ENCODE measurements at places on chromosomes 3 and 15.

GRCh38 chr15:68553314-68553993, 25.3 kb upstream of the CORO2B start:
- DNase-seq, result no peak

- DNase-seq, result no peak
Measured at GRCh38 chr15:100042558-100042957, 299.2 kb downstream of the ADAMTS17 start.

GRCh38 chr15:55222588-55222987, 25.8 kb upstream of the RSL24D1 start:
- DNase-seq, result no peak

GRCh38 chr3:117130222-117130621, 420.6 kb downstream of the TUSC7 start:
- DNase-seq, result no peak

DNA sequence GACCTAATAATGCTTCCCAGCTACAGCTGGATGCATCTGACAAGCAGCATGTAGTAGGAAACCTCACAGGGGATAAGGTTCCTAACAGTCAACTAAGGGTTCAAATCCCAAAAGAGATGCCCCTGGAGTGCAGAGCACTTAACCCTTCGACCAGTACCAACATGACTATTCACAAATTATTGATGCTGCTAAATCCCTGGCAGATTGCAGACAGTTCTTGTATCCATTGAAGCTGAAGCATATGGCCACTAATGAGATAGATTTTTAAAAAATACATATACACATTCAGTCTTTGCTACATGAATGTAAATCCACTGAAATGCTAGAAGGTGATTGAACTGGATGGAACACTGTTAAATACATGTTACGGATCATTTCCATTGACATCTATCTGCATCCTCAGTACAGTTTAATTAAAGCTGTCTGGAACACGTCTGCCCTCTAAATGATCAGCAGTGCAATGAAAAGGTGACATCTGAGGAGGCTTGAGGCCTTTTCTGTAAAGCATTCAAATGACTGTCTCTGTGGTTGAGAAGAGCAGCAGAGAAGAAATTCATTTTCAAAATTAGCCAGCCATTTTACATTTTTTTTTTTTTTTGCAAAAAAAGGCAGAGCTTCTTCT, 19.5 kb upstream of the NANOGP8 start:
- DNase-seq, result no peak

- DNase-seq, result no peak
Measured at GRCh38 chr3:150146991-150147761, 176.5 kb upstream of the PFN2 start.

- no peak for DNase-seq
Measured at GRCh38 chr3:158148218-158148617, 38.3 kb downstream of the RSRC1 start.

GRCh38 chr3:78683284-78683683, 1084.5 kb downstream of the ROBO1 start:
- DNase-seq, result no peak

DNA sequence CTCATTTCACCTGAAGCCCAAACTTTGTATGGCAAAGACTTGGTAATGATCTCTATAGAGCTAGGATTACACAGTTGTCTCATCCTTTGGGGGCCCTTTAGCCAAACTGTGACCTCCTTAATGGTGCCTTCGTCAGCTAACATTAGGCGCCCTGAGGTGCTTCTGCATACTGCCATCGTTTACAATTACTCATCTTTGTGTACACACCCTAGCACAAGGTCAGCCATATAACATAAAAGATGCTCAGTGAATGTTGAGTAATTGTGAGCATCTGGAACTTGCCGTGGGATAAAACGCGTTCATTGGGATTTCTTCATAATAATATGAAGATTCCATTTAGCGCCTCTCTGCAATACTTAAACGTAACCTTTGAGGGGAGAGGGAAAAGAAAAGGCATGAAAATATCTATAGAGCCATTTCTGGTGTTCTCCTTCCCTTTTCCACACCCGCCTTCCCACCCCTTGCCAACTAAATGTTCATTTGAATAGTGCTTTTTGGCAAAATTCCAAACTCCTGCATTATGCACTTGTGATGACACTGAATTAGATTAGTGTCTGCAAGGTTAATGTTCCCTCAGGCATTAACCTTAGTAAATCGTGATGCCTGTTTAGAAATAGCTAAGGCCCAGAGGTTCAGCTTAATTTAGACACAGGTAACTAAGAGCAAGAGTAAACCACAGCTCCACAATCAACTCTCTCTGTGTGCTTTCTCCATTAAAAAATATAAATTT, 990 bp upstream of the ZNF148 start:
- no peak for DNase-seq

- no peak for DNase-seq
Measured at GRCh38 chr3:14948609-14949038, 1.2 kb downstream of the NR2C2 start.

- DNase-seq, result no peak
Measured at GRCh38 chr15:31485911-31486461, 159.4 kb downstream of the KLF13 start.

DNA sequence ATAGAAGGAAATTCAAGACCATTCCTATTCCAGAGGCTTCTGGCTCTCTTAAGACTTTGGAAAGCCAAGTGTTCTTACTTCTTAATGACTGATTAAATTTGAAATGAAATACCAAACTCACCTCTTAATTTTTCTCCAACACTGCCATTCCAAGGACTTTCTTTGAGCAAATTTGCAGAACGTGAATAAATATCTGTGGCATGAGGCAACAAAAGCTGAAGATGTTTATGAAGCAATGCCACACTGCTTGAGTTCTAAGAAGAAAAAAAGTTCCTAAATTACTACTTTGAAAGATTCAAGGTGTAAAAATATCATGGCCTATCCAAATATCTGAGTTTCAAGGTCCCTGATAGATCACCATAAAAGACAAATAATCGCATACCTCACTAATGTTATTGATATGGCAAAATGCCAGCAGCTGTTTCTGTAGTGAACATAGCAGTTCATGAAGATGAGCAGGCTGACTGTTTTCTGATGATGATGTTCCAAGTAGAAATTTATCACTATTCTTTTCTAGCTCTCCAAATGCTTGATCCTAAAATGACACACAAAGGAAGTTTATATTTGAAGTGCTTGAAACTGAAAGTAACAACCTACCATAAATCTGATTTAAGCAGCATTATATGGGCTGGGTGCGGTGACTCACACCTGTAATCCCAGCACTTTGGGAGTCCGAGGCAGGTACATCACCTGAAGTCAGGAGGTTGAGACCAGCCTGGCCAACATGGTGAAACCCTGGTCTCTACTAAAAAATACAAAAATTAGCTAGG, 104.4 kb downstream of the HERC1 start:
- no peak for DNase-seq

- DNase-seq, result no peak
Measured at GRCh38 chr3:58129041-58129770, 81.6 kb downstream of the DNASE1L3 start.

DNA sequence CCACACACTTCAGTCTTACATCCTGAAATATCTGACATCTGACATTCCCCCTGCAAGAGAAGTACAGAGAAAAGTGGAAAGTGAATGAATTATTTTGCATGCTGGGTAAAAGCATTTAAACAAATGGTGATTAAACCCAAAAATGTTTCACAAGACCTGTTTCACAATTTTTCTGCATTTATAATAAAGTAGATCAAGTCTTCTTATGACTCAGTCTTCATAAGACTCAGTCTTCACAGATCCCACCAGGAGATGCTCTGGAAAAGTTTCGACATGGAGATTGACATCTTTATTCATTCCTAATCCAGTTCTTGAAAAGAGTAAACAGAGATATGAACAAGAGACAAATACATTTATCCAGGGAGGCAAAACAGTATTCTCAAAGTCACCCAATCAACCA, 13.2 kb upstream of the EDC3 start:
- DNase-seq, result no peak

GRCh38 chr15:91970142-91970541, 116.6 kb downstream of the SLCO3A1 start:
- no peak for DNase-seq

DNA sequence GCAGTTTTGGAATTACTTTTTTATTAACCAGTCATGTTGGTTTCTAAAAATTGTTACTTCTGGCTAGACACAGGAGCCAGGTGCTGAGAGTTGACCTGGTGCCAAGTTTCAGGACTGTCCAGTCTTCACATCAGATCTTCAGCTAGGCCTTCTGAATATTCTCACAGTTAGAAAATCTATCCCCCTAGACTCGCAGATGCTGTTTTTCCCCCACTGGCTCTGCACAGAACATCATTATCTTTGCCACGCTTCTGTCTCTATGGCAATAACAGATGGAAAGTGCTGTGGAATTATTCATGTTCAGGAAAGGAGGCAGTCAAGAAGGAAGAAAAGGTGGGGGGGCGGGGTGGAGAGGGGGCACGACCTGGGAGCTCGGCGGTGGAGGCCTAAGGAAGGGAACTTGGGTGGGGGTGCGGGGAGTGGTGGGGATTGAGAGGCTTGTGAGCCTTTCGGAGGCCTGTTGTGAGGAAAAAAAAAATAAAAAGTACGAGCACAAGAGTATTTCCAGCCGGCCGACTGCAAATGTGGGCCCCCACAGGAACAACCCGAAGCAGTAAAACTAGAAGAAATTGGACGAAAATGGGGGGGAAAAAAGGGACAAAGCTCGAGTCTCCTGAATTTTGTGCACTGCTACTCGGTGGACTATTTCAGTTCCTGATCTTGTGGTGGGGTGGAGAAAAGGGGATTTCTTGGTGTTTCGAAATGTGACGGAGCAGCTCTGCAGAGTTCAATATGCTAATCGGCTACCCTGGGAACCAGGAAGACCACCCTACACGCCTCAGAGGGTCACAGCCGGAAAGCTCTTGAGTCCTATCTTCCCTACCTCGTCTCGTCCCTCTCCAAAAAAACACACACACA, 1.5 kb upstream of the SKIL start:
- no peak for DNase-seq

- no peak for DNase-seq
Measured at GRCh38 chr3:10600296-10600714, 94.9 kb upstream of the ATP2B2 start.

DNA sequence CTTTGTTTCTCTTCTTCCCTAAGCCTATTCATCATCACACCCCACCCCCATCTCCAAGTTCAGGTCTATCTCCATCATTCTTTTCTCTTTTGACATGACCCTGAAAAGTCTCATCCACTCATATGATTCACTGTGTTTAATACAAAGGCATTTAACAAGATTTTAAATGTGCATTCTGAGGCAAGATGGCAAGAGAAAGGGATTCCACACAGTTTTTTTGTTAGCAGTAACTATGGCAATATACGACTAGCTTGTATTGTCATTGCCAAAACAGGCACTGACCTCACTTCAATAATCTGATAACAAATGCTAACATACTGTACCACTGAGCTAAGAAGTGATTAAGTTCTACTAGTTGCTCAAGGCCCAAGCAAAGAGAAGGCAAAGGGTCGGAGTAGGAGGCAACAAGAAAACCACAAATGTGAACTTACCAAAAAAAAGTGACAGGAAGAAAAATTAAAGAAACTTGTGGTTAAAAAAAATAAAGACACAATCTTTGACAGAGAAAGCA, 53.2 kb downstream of the FBN1 start:
- no peak for DNase-seq

DNA sequence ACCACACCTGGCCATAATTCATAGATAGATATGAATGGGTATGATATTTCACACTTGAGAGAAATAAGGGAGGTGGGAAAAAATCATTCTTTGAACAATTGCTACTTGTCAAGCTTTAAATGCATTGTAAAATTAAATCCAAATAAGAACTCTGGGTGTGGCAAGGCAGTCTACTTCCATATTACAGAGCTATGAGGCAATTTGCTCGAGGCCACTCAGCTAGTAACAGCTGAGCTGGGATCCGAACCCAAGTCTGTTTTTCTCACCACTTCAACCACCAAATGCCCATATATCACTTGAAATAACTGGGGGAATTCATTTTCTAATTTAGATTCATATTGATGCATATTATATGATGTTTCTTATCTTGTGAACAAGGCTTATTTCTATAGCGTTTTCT, 482.2 kb upstream of the ADAMTS9 start:
- no peak for DNase-seq

GRCh38 chr15:49706805-49707204, 86.0 kb downstream of the DTWD1 start:
- DNase-seq, result no peak

DNA sequence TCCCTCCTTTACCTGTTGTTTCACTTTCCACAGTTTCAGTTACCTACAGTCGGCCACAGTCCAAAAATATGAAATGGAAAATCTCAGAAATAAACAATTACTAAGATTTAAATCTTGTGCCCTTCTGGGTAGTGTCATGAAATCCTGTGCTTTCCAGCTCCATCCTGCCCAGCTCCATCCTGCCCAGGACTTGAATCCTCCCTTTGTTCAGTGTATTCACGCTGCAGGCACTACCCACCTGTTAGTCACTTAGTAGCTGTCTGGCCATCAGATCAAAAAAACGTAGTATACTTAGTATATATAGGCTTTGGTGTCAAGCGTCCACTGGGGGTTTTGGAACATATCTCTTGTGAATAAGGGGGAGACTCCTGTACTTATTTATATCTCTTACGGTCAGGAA, 329.0 kb upstream of the SEMA6D start:
- no peak for DNase-seq

DNA sequence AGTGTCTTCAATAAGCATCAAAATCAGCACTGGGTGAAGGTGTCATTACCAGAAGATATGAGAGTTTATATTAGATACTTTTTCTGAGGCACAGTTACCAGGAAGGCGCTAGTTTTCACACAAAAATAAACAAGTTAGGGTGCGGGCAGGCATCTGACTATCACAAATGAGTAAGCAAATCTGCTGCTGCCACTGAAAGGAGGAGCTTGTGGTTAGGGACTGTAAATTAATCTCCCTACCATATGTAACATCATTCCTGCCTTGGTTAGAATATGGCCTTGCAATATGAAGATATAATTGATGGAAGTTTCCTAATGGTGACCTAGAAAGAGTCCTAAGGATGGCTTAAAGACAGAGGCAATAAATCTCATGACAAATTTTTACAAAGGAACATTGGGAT, 19.5 kb upstream of the EID1 start:
- no peak for DNase-seq

DNA sequence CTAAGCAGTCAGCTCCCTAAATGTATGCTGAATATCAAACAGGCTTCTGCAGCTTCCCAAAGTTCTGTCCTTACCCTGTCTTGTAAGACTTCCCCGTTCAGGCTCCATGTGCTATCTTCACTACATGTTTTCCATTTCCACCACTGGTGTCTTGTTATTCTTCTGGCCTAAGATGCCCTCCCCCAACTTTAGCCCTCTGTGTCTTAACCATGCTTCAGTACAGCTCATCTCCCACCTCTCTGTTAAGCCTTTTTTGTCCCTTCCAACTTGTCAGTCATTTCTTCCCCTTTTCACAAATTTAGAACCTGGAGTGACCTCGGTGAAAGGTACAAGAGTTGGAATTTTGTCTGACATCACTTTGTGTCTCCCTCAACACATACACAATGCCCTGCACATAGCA, 151.7 kb upstream of the TBL1XR1 start:
- no peak for DNase-seq

- no peak for DNase-seq
Measured at GRCh38 chr3:12922306-12922705, 80.9 kb upstream of the RPL32 start.

DNA sequence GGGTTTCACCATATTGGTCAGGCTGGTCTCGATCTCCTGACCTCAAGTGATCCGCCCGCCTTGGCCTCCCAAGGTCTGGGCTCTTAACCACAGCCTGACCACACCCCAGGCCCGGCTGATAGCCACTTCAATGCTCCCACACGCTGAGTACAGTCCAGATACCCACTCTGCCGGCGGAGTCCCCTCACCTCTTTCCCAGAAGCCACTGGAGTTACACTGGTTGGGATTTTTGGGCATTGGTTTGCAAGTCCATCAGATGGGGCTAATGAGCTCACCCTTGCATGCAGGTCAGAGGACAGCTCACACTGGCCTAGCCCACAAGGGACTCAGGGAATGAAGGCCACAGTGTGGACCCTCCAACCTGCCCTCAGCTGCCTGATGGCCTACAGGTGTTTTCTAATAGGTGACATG, 60.1 kb downstream of the IQSEC1 start:
- no peak for DNase-seq
